ENCODE measurements at places on chromosomes 5 and 9. TPM values are rescaled to one million over a fixed set of nuclear protein-coding genes. Genes with fewer than 3 reads are reported as not detected.

The BRD9 gene
- total RNA-seq, result 82.0 TPM

The TGFBI gene
- total RNA-seq, result not detected

The PTGS1 gene
- total RNA-seq, result 0.28 TPM

DNA sequence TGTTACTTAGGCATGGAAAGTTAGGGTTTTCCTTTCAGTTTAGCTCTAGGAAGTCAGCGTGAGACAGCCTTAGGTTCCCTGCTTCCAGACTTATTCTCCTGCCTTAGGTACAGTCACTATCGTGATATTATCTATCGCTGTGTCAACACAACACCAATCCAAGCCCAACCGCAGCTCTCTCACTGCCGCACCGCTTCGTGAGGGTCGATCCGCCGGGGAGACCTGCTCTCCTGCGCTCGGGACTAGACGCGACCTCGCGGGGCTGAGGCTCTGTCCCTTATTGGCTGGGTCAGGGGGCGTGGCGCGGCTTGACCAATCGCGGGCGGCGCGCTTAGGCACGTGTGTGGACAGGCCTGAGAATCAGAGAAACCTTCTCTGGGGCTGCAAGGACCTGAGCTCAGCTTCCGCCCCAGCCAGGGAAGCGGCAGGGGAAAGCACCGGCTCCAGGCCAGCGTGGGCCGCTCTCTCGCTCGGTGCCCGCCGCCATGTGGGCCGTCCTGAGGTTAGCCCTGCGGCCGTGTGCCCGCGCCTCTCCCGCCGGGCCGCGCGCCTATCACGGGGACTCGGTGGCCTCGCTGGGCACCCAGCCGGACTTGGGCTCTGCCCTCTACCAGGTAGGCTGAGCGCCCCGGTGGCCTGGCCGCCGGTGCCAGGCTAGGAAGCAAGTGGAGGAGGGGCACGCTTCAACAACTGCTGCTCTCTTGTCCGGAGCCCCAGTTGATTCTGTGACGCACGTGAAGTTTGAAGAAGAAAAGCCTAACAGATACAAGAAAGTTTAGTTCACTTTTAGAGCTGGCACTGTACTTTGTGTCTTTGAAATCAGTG is at the start of gene MCCC2:
TSS of gene MCCC2 (plus strand) at position 400 of the 825 bp plus-strand sequence. CDS start at position 486, 86 bp downstream.
- no peaks in the 10 kb centered on the region for H3K27me3 ChIP-seq
- peak within 1 kb of the TSS; percentile 99 for H3K27ac ChIP-seq
- H3K4me3 ChIP-seq, result peak within 1 kb of the TSS; percentile 89

DNA sequence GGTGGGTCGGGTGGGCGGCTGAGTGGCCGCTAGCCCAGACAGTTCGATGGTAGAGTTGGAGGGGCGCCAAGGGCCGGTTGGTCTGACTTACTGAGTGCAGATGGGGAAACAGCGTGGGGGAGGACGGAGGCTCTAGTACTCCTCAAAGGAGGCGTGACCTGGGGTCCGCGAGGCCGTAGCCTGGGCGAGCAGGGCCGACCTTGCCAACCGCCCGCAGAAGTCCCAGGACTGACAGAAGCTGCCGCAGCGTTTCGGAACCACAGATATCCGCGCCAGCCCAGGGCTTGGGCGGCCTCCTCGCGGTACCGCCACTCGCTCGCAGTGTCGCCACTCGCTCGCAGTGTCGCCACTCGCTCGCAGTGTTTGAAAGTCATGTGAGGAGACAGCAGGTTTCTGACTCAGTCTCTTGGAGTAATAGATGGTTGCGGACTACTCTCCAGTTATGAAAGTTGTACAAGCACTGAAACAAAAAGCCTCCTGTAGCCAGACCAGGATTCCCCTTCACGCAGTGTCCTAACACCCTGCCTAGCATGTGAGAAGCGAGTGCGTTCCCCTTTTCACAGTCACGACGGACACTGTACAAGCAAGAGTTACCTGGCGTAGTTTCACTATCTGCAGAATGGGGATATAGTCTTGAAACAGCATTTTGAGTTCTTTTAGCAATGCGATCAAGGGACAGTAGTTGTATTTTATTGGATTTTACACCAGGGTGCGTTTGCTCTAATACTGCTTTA is 674 bp downstream of the TMEM38B start:
- DNase-seq, result peak; percentile 85
- H3K27me3 ChIP-seq, result peaks cover 19% of the 10 kb centered on the region
- H3K36me3 ChIP-seq, result no peaks in the 10 kb centered on the region
- H3K4me1 ChIP-seq, result peaks cover 16% of the 10 kb centered on the region
- peak overlapping the region; percentile 63 for H3K27ac ChIP-seq
- H3K4me3 ChIP-seq, result peak overlapping the region; percentile 82

GRCh38 chr5:61352180-61352579 is 20.1 kb downstream of the ZSWIM6 start:
- H3K27me3 ChIP-seq, result no peaks in the 10 kb centered on the region
- H3K36me3 ChIP-seq, result no peaks in the 10 kb centered on the region
- no peak for DNase-seq
- H3K27ac ChIP-seq, result no peak overlapping the region
- H3K4me3 ChIP-seq, result no peak overlapping the region

DNA sequence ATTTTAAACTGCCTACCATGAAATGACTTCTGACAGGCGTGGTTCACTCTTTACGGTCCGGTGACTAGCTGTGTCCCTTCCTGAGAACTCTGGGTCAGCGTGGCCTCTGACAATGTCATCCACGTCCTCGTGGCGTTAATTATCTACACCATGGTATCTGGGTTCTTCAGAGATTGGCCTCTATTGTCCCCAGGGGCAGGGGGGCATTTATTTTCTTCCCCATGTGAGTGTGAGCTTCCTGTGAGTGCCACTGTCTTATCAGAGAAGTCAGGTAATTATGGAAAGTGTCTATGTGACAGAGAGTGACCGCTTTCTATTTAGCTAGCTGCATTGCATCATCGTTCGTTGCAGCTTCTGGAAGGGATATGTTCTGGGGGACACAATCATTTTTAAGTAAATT is 77.2 kb downstream of the FBXL7 start:
- H3K4me1 ChIP-seq, result no peaks in the 10 kb centered on the region
- H3K4me3 ChIP-seq, result no peak overlapping the region
- no peaks in the 10 kb centered on the region for H3K36me3 ChIP-seq
- DNase-seq, result no peak

DNA sequence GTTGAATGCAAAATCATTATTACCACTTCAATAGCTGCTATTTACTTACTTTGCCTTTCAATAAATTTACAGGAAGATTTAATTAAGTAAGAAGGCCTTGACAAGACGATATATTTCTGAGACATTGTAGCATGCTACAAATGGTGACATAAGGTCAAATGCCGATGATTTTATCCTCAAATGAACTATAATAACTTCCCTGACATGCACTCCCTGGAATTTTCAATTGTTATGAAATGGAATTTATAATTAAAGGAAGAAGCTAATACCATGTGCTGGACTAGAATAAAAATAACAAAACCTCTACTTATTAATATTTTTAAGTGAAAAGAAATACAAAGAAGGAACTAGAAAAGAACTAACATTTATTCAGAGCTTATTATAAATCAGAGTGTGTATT is 30.2 kb upstream of the ITGA1 start:
- H3K27me3 ChIP-seq, result peaks cover 8% of the 10 kb centered on the region
- DNase-seq, result no peak
- no peak overlapping the region for H3K4me3 ChIP-seq
- H3K36me3 ChIP-seq, result peaks cover 3% of the 10 kb centered on the region
- H3K27ac ChIP-seq, result no peak overlapping the region
- peaks cover 9% of the 10 kb centered on the region for H3K4me1 ChIP-seq

DNA sequence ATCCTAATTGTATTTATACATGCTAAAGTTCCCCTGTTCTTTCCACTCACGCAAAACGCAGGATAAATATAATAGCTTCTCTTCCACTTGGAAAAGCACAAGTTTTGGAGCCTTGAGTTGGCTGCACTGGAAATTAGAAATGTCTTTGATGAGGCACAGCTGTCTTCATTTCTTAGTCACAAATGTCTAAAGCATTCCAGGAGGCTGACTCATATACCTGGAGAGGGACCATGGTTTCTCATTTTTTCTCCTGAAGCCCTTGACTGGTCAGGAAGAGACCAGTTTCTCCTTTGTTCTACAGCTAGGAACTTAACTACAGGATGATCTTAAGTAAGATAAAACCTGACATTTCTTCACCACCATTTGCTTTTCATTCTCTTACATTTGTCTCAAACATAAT is 16.2 kb downstream of the MTX3 start:
- no peak for DNase-seq
- peaks cover 3% of the 10 kb centered on the region for H3K27me3 ChIP-seq
- peaks cover 2% of the 10 kb centered on the region for H3K4me1 ChIP-seq
- H3K4me3 ChIP-seq, result no peak overlapping the region

DNA sequence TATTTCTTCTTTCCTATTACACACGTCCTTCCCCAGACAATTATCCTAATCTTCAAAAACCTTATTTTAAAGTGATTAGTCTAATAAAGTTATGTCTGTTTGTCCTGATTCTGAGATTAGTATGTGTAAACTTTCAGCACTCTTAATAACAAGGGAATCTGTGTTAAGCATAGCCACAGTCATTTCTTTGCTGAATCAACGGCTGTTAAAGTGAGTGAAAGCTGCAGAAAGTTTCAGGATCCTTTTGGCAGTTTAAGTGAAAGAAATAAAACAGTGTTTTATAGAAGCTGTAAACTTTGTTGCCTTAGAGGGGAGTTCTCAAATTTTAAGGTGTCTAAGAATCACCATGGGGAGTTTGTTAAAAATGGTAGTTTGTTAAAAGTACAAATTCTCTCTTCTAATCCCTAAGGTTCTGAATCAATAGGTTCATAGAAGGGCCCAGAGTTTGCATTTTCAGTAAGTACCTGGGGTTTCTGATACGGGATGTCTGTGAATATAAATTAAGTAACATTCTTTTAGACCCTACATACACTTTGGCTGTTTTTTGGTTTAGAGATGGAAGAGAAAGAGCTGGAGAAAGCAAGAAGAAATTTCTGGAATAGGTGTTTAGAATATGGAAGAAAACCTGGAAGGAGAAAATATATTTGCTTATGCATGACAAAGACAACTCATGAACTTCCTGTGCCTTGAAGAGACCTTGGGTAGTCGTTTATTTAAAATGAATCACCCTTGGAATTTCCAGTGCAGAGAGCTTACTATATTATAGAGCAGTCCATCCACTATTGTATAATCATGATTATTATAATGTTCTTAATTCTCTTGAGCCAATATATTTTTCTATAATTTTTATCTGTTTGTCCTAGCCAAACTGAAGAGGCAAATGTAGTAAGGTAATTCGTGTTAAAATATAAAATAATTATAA is 45.7 kb downstream of the SCAMP1 start:
- peak overlapping the region; percentile 68 for H3K27ac ChIP-seq
- H3K27me3 ChIP-seq, result no peaks in the 10 kb centered on the region
- H3K4me1 ChIP-seq, result peaks cover 27% of the 10 kb centered on the region

- peaks cover 31% of the 10 kb centered on the region for H3K4me1 ChIP-seq
- DNase-seq, result peak; percentile 85
- no peaks in the 10 kb centered on the region for H3K27me3 ChIP-seq
- peak overlapping the region; percentile 55 for H3K4me3 ChIP-seq
These were observed 37.3 kb downstream of the SEC61B start for GRCh38 chr9:99259231-99259918.

DNA sequence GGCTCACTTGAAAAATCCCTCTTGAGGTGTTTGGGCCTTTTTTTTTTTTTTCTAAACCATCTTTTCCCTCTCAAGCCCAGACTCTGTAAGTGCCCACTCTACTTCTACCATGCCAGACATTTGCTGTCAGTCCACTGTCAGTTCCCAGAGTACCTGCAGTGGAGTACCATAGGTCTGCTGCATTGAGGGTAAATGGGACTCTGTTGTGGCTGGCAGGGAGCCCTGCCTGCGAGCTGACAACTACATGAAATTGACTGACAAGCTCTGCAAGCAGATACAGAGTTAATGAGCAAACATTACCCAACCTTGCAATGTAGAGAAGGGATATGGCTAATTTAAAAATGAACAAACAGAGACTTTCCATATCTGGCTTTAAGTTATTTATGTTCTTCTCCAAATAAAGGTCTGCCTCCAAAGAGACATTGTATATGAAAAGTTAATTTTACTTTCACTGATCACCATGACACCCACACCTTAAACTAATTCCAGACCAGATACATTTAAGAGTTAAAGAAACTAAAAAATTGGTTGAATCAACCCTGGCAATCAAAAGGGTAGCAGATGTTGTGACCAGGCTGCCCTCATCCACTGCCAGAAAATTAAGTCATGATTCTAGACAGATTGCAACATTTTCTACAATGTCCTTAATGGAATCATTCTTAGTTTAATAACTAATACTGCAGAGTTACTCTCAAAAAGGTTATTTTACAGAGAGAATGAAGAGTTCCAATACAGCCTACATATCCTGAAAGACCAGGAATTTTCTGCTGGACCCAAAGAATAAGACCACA is 100.4 kb upstream of the PAM start:
- no peak overlapping the region for H3K27ac ChIP-seq
- H3K27me3 ChIP-seq, result peaks cover 13% of the 10 kb centered on the region
- H3K4me3 ChIP-seq, result no peak overlapping the region
- no peaks in the 10 kb centered on the region for H3K36me3 ChIP-seq

DNA sequence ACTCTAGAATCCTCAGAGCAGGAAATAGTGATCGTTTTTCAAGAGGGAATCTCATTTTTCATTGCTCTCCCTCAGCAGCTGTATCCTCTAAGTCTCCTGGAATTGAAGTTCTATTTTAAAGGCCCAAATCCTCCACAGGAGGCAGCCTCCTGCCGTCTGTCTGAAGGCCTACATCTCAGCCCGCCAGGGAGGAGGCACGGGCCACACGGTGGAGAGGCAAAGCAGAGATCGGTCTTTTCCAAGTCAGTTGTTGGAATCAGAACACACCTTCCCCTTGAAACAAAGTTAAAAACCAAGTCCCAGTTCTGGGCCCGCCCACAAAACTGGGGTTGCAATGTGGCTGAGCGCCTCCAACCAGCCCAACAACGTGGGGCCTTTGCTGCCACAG is 68.7 kb downstream of the RAPGEF1 start:
- no peaks in the 10 kb centered on the region for H3K27me3 ChIP-seq
- peak; percentile 63 for DNase-seq
- H3K36me3 ChIP-seq, result peaks cover 28% of the 10 kb centered on the region
- H3K4me1 ChIP-seq, result peaks cover 73% of the 10 kb centered on the region
- peak overlapping the region; percentile 78 for H3K4me3 ChIP-seq
- H3K27ac ChIP-seq, result peak overlapping the region; percentile 100

DNA sequence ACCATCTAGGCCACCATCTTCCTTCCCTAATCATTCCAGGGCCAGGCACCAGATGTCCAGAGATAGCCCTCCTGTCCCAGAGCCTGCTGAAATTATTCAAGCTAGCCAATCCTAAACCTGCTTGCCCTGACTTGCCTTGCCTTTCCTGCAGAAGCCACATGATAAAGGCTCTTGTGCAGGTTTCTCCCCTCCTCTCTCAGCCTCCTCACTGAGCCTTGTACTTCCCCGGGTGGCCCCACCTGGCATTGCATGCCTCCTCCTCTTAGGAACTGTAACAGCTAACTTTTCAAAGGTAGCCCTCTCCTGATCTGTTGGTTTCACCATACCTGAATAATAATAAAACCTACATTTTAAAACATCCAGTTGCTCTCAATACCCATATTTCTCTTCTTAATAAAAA is 42.6 kb downstream of the DIRAS2 start:
- no peaks in the 10 kb centered on the region for H3K36me3 ChIP-seq
- DNase-seq, result no peak
- no peak overlapping the region for H3K4me3 ChIP-seq

DNA sequence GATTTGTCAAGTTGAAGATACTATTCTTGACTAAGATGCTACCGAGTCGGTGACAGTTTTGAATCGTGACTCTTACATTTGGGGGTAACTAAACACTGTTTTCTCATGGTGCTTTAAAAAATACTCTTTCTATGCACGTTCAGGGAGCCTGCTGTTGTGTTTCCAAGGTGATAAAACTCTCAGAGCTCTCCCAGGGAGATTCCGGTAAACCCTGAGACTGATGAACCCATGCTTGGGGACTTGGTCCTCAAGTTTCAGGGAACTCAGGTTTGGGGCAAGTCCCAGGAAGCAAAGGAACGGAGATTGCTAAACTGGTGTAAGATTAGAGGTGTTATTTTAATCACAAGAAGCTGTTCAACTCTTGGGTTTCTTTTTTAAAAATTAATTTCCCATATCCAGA is 1.4 kb downstream of the GDA start:
- H3K36me3 ChIP-seq, result no peaks in the 10 kb centered on the region
- peaks cover 33% of the 10 kb centered on the region for H3K27me3 ChIP-seq
- H3K4me3 ChIP-seq, result no peak overlapping the region
- no peaks in the 10 kb centered on the region for H3K4me1 ChIP-seq
- no peak for DNase-seq

All from activated CD4-positive, alpha-beta T cell treated with anti-CD3 and anti-CD28 coated beads, Interleukin-2, amount 10 ng/mL, durations not matched to agents 24 days and 14 days (primary cell).